ENCODE measurements at places on chromosomes 6 and 20.

DNA sequence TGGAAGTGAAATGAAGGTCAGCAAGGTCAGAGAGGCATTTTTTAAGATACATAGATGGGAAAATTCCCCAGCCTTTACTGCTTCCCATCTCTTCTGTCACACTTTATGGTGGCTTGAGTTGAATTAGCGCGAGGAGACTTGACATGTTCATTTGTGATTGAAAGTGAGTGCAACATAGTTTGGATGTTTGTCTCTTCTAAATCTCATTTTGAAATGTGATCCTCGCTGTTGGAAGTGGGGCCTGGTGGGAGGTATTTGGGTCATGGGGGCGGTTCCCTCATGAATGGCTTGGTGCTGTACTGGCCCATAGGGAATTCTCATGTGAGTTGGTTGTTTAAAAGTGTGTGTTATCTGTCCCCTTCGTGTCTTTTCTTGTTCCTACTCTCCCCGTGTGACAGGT is 237.2 kb downstream of the CDKAL1 start:
- no peak for DNase-seq

GRCh38 chr6:24763578-24763977 is 11.2 kb upstream of the GMNN start:
- DNase-seq: no peak

DNA sequence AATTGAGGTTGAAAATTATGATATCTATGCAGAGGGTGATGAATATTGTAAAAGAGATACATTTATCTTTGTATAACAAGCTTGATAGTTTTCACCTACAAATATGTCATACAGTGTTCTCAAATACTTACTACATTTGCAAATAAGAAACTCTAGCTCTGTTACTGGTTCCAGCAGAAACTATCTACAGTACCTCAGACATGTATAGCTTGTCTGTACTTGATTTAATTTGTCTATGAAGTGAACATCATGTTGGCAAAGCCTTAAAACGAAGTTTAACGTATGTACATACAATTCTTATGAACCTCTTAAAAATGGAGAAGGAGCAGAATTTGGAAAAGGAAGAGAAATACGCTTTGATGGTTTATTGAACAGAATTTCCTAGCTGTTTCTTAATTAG is 201.4 kb upstream of the MARCKS start:
- no peak for DNase-seq

DNA sequence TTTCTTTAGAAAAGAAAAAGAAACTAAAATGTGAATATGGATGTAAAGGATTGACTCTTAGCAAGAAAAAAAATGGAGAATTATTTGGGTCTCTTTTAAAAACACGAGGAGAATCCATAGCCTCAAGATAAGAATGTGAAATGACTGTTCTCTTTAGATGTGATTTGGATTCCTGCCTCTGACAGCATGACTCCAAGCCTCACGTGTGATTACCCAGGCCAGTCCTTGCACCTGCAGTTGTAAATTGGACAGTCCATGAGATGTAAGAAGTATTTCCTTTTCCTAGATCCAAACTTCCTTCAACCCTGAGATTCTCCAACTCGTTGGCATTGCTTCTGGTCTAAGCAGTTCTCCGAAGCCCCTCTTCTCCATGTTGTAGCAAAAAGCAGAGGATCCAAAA is 31.9 kb downstream of the SLC2A12 start:
- DNase-seq: no peak

DNA sequence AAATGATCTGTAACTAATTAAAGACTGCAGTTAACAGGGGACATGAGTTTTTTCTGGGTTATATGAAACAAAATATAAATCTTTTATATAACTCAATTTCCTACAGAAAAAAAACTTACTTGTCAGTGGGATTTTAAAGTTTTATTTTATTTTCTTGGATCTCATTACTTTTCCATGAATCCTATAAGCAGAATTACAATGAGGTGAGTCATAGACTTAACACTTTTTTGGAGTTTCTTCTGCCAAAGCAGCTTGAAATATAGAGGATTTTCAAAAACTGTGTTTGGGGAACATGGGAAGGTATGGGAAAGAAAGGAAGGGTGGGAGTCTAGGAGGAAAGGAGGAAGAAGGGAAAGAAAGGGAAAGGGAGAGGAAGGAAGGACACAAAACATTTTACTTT is 130.7 kb downstream of the AIG1 start:
- no peak for DNase-seq
